ENCODE measurements at places on chromosomes 2 and 18.
A peak's percentile ranks its signal among the peaks of the same experiment; 100 is the strongest.

DNA sequence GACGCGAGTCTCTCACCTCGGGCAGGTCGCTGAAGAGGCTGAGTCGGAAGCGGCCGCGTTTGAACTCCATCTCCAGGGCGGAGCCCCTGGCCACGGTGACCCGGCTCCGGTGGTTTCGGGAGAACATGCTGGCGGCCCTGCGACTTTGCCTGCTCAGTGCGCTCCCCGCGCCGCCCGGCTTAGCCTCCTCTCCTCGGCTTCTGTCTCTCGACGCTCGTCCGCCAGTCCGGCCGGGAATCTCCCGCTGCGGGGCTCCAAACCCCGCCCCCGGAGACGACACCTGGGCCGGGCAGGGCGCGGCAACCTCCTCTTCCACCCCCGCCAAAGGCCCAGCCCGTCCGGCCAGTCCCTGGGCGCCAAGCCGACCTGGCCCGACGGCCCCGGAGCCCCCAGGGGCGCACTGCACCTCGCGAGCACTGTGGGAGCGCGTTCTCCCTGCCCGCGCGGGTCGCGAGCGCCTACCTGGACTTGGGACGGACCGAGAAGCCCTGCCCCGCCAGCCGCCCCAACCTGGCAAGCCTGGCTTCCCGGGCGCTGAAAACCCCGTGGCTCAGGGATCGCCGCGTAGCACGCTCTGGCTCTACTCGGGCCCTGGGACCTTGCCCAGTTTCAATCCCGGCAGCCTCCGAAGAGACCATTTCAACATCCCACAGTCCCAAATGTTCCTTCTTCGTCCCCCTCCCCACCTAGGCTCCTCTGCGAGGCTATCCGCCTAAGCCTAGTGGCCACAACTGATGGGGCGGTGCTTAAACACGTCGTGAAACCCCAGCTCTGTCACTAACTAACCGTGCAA, at the start of gene RTKN:
Gene RTKN, minus strand, starts transcription at position 248 of the 793 bp plus-strand sequence. Its CDS starts 121 bp downstream, at position 127.
- peak within 1 kb of the TSS; percentile 94 for H3K27ac ChIP-seq
- H3K27me3 ChIP-seq, result no peaks in the 10 kb centered on the region
- peaks cover 17% of the 10 kb centered on the region for H3K4me1 ChIP-seq
- peaks cover 5% of the 10 kb centered on the region for H3K36me3 ChIP-seq
- H3K4me3 ChIP-seq, result peak within 1 kb of the TSS; percentile 84

GRCh38 chr2:58572731-58573130, 331.6 kb upstream of the FANCL start:
- H3K4me1 ChIP-seq, result no peaks in the 10 kb centered on the region
- no peak for DNase-seq
- H3K27me3 ChIP-seq, result no peaks in the 10 kb centered on the region

- no peak within 1 kb of the TSS for H3K4me3 ChIP-seq
- H3K36me3 ChIP-seq, result no peaks in the 10 kb centered on the region
- peaks cover 9% of the 10 kb centered on the region for H3K4me1 ChIP-seq
- H3K27ac ChIP-seq, result no peak within 1 kb of the TSS
- DNase-seq, result peak; percentile 62
Measured at GRCh38 chr2:108988796-108989713, at the start of gene EDAR. EDAR (minus strand) TSS chr2:108989220; CDS start chr2:108931014, 58,206 bp downstream.

DNA sequence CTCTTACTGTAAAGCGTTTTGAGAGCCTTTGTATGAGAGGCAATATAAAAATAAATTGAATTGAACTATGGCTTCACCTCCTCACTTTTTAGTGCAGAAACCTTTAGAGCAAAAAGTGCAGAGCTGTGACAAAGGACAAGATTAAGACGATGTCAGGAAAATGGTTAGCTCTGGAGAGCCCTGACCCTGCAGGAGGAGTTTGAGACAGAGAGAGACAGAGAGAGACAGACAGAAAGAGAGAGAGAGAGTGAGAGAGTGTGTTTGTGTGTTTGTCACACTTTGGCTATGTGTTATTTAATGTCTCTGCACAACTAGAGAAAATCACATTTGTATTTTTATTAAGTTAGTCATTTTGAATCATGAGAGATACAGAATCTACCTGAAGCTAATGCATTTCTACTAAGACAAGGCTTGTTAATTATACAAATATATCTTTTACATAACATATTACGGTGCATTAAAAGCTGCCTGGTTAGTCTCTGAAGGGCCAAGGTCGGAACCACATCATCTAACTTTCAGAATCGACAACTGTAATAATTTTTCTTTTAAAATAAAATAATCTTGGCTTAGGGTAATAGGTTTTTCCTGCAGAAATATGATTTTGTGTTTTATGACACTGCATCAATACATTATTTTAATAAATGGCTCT, 423.5 kb upstream of the ZEB2 start:
- no peaks in the 10 kb centered on the region for H3K36me3 ChIP-seq
- H3K4me1 ChIP-seq, result no peaks in the 10 kb centered on the region
- H3K4me3 ChIP-seq, result no peak overlapping the region

DNA sequence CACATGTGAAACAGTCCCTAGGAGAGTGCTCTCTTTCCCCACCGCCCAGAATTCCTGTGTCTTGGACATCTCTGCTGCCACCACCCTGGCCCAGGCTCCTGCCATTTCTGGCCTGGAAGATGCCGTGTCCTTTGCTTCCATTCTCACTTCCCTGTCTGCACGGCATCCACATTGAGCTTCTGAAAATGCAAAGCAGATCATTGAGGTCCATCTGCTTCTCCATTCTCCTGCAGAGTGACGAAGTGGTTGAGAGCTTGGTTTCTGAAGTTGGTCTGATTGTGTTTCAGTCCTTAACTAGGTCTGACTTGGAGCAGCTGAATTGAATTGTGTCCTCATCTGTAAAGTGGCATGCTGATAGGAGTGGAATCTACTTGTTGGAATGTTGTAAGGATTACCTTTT, 98.7 kb upstream of the MGAT5 start:
- H3K27me3 ChIP-seq, result no peaks in the 10 kb centered on the region
- H3K4me1 ChIP-seq, result peaks cover 4% of the 10 kb centered on the region
- no peaks in the 10 kb centered on the region for H3K36me3 ChIP-seq
- H3K4me3 ChIP-seq, result no peak overlapping the region

DNA sequence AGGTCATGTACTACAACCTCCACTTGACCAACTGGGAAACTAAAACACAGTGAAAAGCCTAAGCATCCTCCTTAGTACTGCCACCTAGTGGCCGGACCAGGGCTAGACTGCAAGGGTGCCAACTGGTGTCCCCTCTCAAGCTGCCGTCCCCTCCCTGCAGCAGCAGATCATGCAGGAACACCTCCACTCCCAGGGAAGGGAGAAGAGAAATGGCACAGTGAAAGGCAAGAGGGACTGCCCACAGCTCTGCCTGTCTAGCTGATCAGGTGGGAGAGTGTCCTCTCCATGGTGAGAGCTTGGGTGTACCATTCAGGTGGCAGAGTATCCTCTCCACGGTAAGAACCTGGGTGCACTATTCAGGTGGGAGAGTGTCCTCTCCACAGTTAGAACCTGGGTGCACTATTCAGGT, 78.1 kb downstream of the AAK1 start:
- no peak overlapping the region for H3K4me3 ChIP-seq
- peaks cover 2% of the 10 kb centered on the region for H3K4me1 ChIP-seq
- no peaks in the 10 kb centered on the region for H3K27me3 ChIP-seq
- no peak overlapping the region for H3K27ac ChIP-seq

GRCh38 chr2:181575650-181576025, 81.3 kb downstream of the CERKL start:
- no peaks in the 10 kb centered on the region for H3K4me1 ChIP-seq
- H3K4me3 ChIP-seq, result no peak overlapping the region
- H3K27ac ChIP-seq, result no peak overlapping the region
- H3K27me3 ChIP-seq, result no peaks in the 10 kb centered on the region
- no peak for DNase-seq

DNA sequence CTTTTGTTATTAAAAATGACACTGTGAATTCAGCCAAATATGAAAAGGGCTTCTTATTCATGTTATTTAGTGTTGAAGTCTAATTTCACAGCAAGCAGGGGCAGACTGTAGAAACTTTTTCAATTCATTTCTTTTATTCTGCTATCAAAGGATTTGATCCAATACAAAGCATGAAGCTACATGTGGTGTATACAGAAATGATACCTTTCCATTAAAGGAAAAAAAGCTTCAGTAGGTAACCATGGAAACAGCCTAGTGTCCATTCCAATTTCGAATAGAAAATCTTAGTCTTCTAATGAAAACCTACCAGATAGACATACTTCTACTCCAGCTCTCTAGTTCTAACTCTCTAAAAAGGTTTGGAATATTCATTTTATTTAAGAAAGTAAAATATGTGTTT, 276.2 kb upstream of the KCNJ3 start:
- H3K4me1 ChIP-seq, result no peaks in the 10 kb centered on the region
- H3K36me3 ChIP-seq, result no peaks in the 10 kb centered on the region
- no peak for DNase-seq

DNA sequence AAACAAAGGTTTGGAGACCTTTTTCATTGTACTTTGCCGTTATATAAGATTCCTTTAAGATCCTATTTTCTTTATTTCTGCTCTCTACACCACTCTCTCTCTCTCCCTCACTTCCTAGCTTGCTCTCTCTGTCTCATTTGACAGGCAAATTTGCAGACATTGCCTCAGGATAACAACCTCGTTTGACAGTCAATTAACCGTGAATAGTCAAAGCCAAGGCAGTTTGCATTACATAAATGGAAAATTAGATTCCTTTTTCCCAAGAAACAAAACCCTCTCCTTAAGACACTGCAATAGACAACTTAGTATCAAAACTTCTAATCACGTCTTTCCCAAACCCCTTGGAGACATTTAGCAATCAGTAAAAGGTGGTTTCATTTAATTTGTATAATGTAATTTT, 7.4 kb downstream of the SKOR2 start:
- H3K27me3 ChIP-seq, result peaks cover 36% of the 10 kb centered on the region
- H3K36me3 ChIP-seq, result no peaks in the 10 kb centered on the region
- no peak for DNase-seq
- no peak overlapping the region for H3K4me3 ChIP-seq
- no peak overlapping the region for H3K27ac ChIP-seq

GRCh38 chr2:199315299-199316179, 142.2 kb downstream of the SATB2 start:
- no peak overlapping the region for H3K27ac ChIP-seq
- H3K4me3 ChIP-seq, result no peak overlapping the region
- DNase-seq, result no peak
- H3K27me3 ChIP-seq, result no peaks in the 10 kb centered on the region
- no peaks in the 10 kb centered on the region for H3K36me3 ChIP-seq
- no peaks in the 10 kb centered on the region for H3K4me1 ChIP-seq

- H3K27me3 ChIP-seq, result no peaks in the 10 kb centered on the region
- peak; percentile 61 for DNase-seq
- H3K27ac ChIP-seq, result no peak overlapping the region
- no peaks in the 10 kb centered on the region for H3K4me1 ChIP-seq
Measured at GRCh38 chr2:109417701-109418335, 195.9 kb downstream of the SEPTIN10 start.

DNA sequence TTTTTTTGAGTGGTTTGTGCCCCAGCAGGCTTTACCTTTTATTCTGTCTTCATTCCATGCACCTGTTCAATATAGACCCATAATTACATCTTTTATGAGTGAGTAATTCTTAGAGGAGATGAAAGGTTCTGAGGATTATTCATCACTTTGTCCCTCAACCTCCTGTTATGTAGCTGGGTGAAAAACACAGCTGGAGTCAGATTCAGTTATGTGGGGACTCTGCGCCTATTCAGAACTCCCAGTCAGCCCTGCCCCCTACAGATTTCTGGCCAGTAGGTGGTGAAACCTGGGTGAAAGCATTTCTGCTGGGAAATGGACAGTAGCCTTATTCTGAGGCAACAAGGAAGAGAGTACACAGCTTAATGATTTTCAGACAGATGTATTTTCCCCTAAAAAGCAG, 107.8 kb downstream of the MGAT5 start:
- no peaks in the 10 kb centered on the region for H3K36me3 ChIP-seq
- no peaks in the 10 kb centered on the region for H3K4me1 ChIP-seq
- no peaks in the 10 kb centered on the region for H3K27me3 ChIP-seq

DNA sequence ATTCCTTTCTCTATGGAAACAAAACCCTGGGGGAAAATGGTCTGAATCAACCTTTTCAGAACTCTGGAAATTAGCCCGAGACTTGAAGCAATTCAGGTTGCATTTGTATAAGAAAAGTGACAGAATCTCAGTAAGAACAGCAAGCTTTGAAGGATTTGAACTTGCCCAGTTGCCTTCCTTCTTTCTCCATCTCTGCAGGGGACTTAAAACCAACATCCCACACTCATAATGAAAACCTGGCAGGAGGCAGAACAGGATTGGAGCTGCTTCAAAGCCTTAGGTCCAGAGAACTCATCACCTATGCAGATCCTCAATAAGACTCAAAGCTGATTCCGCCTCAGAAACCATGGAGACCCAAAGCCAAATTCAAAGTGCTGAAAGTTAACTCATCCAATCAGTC, 790.5 kb upstream of the ID2 start:
- no peaks in the 10 kb centered on the region for H3K27me3 ChIP-seq
- no peaks in the 10 kb centered on the region for H3K36me3 ChIP-seq
- no peak for DNase-seq
- H3K27ac ChIP-seq, result no peak overlapping the region

- no peaks in the 10 kb centered on the region for H3K4me1 ChIP-seq
- no peak for DNase-seq
- H3K27me3 ChIP-seq, result no peaks in the 10 kb centered on the region
- H3K27ac ChIP-seq, result no peak overlapping the region
- H3K36me3 ChIP-seq, result no peaks in the 10 kb centered on the region
- H3K4me3 ChIP-seq, result no peak overlapping the region
Measured at GRCh38 chr18:53534695-53535094, 689.8 kb downstream of the MBD2 start.

- no peaks in the 10 kb centered on the region for H3K27me3 ChIP-seq
- no peaks in the 10 kb centered on the region for H3K36me3 ChIP-seq
- no peak overlapping the region for H3K4me3 ChIP-seq
- peaks cover 4% of the 10 kb centered on the region for H3K4me1 ChIP-seq
Measured at GRCh38 chr2:157789256-157789655, 86.9 kb downstream of the ACVR1 start.

- H3K4me1 ChIP-seq, result no peaks in the 10 kb centered on the region
- H3K27me3 ChIP-seq, result no peaks in the 10 kb centered on the region
Measured at GRCh38 chr18:23861805-23862470, 152.6 kb upstream of the TTC39C start.

DNA sequence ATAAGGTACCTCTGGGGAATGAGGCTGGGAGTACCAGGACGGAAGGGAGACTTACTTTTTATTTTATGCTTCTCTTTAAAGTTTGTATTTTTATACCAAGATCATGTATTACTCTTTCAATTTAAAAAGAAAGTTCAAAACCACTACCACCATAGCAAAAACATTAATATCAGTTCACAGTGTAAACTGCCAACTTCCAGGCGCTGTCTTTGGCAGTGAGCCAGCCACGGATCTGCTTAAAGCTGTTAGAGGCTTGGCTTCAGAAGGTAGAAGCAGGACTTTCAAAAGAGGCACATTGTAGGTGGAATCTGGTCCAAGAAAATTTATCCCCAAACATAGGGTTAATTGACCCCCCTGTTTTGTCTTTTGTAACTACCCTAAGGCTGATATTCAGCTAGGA, 74.8 kb downstream of the B3GNT2 start:
- H3K36me3 ChIP-seq, result no peaks in the 10 kb centered on the region
- H3K4me3 ChIP-seq, result no peak overlapping the region
- no peak overlapping the region for H3K27ac ChIP-seq
- H3K27me3 ChIP-seq, result no peaks in the 10 kb centered on the region
